ENCODE measurements at places on chromosomes 2 and 18.
A peak's percentile ranks its signal among the peaks of the same experiment; 100 is the strongest.

- no peak for DNase-seq
Observed at GRCh38 chr2:46878886-46879285, 36.7 kb downstream of the MCFD2 start.

DNA sequence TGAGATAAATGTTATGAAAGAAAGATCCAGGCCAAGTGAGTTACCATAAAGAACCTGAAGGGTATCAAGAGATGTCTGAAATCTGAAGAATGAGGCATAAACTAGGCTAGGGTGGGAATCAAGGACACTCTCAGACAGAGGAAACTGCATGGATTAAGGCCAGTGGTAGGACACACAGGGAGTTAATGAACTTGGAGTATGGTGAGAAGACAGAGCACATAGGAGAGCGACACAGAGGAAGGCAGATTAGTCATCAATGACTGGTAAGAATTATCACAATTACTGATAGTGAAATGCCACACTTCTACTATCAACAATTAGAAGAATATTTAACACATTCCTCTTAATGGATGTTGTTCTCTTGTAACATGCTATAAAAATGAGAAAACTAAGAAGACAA, 76.9 kb downstream of the TTC21B start:
- DNase-seq, result no peak

DNA sequence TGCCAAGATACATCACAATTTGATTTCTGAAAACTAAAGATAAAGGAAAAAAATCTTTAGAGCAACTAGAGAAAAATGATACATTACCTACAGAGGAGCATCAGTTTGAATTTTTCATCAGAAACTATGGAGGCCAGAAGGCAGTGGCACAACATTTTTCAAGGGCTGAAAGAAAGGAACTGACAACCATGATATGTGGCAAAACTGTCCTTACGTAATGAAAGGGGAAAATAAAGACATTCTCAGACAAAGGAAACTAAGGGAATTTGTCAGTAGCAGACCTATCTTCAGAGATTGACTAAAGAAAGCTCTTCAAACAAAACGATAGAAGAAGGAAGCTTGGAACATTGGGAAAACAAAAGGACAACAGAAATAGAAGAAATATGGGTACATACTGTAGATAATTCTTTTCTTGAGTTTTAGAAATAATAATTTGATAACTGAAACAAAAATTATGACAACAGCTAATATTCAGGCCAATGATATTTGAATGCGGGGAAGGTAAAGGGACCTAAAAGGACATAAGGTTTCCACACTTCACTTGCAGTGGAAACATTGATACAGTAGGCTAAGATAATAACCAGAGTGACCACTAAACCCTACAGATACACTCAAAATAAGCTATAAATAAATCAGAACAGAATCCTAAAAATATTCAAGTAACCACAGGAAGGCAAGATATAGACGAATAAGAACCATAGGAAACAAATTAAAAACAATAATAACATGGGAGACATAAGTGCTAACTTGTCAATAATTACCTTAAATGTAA, 70.0 kb upstream of the NPAS2 start:
- DNase-seq, result peak; percentile 15

GRCh38 chr2:177430411-177430810, 37.8 kb downstream of the AGPS start:
- DNase-seq, result no peak

DNA sequence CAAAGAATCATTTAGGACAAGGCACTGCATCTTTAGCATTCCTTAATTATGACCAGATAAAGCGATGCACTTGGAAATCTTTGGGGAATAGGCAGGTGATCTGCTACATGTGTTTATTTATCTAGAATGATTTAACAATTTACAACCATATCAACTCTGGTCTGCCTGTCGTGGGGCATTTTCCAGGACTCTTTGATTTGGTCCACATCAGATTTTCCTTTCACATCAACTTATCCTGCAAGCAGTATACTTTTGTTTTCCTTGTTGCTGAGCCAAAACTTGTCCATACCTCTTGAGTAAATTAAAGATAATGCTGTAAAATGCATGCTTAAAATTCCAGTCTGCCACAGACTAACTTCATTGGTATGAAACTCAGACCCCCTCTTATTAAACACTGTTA, 312.4 kb upstream of the TCF4 start:
- DNase-seq, result no peak

GRCh38 chr2:165857876-165858275, 63.8 kb upstream of the GALNT3 start:
- DNase-seq, result no peak

DNA sequence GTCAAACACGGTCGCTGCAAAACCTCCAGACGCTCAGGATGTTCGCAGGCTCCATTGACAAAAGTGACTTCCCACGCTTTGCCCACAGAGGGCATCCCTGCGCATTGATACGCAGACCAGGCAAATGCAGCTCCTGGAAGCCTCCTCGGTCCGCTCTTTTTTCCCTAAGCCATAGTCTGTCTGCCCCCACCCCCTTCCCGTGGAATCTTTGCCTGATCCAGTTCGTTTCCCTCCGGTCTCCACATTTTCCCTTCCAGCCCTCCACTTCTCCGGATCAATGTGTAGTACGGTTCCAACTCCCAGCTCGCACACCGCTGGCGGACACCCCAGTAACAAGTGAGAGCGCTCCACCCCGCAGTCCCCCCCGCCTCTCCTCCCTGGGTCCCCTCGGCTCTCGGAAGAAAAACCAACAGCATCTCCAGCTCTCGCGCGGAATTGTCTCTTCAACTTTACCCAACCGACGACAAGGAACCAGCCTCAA, at the start of gene DCC:
Gene DCC (plus strand): TSS at position 307 of the 481 bp plus-strand sequence. CDS start 591 bp downstream, outside the sequence.
- no peak for DNase-seq

DNA sequence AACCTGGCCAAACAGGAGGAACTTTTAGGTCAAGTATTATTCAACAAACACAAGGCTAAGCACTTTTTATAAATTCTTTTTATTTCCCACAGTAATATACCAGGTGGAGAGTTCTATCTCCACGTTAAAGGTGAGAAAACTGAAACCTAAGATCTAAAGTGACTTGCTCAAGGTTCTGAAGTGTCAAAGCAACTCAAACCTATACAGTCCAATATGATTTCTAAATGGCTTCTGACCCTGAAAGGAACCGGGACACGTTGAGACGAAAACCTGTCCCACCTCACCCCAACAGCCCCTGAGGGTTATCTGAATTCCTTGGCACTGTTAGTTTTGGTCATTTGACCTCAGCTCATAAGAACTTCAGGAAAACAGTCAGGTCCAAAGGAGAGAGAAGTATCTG, 814.5 kb upstream of the LRATD1 start:
- DNase-seq, result no peak

DNA sequence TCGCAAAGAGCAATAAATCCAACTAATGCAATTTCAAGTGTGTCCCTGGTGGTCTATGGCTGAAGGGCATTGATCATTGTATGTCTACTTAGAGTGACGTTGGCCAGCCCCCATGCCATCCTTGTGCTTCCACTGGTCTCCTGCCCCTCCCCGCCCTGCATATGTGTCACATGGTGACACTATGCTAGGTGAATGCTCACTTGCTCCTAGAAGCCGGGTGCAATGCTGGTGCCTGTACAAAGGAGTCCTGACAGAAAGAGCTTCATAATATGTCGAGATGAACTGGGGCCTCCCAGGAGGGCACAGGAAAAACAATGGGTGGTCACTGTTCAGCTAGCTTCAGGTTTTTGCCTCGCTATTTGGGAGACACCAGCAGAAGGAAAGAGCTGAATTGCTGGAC, 5.9 kb upstream of the TRABD2A start:
- DNase-seq, result no peak

DNA sequence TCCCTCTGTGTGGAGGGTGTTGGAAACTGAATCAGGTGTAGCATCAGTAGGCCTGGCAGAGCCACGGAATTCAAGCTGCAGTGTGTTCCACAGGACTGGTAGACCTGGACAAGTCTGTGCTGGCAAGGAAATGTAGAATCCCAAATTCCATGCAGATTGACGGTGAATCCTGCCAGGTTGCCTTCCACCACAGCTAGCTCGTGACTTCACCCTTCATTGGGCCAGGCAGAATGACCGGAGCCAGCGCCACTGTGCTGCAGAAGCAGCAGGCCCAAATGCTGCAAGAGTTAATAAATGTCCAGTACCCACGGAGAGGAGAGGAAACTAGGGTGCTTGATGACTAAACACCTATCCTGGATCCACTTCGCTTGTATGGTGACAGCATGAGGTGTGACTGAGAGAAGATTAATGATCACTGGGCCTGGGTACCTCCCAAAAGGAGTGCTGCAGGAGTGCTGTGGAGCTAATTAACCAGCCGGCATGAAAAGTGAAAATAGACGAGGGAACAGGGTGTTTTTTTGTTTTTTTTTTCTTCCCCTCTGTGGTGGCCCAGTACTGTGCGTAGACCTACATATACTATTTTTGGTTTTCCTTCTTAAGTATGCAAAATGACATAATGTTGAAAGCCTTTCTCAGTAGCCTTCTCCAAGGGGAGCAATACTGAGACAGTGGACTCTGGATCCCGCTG, 122.2 kb downstream of the TANC1 start:
- DNase-seq, result no peak

DNA sequence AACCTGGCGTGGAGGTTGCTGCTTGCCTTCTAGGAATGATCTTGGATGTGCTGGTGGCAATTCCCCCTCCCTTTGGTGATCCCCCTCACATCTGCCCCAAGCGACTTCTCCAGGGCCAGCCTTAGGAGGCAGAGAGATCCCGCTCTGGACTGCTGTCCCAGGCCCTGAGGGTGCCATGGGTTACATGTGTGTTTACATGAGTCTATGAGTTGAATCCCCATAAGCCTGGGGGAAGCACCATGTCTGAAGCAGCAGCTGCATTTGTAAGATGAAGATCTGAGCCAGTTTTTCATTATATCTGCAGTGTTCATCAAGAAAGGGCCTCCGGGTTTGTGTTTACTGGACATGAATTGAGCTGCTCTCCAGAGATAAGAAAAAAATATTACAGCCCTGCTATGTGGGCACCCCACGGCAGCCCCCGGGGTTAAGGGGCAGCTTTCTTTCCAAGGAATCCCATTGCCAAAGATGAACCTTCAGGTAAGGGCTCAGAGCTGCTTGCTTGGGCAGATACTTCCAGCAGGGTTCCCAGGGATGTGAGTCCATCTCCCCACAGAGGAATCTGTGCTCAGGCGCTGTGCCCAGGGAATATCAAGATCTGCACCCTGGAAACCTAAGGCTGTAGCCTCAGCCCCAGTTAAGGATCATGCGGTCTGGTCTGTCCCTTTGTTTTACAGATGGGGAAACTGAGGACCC, 46.0 kb downstream of the MRPS5 start:
- no peak for DNase-seq

GRCh38 chr18:22250591-22250996, 81.2 kb downstream of the GATA6 start:
- DNase-seq, result no peak

DNA sequence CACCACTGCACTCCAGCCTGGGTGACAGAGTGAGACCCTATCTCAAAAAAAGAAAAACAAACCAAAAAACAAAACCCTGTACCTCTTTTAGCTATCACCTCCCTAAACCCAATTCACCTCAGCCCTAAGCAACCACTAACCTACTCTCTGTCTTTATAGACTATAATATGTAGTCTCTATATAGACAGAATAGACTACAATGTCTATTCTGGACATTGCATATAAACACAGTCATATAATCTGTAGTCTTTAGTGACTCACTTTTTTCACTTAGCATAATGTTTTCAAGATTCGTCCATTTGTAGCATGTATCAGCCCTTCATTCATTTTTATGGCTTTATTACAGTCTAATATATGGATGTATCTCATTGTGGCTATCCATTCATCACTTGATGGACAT, 37.2 kb upstream of the MRPL33 start:
- no peak for DNase-seq

GRCh38 chr18:78787751-78788150, 191.9 kb upstream of the SALL3 start:
- DNase-seq, result no peak
